ENCODE measurements at places on chromosomes 3 and 15.

- DNase-seq = no peak
Observed at GRCh38 chr3:114508208-114508607, 214.4 kb downstream of the TIGIT start.

- no peak for DNase-seq
Observed at GRCh38 chr3:51876186-51876585, 785 bp upstream of the IQCF5 start.

- no peak for DNase-seq
Observed at GRCh38 chr3:31114929-31115283, 220.4 kb upstream of the GADL1 start.

- DNase-seq = peak; percentile 39
Observed at GRCh38 chr15:67433495-67434099, 87.3 kb upstream of the C15orf61 start.

GRCh38 chr3:173221010-173221409 is 80.0 kb upstream of the SPATA16 start:
- no peak for DNase-seq

- DNase-seq = no peak
Observed at GRCh38 chr15:48001393-48002039, 119.3 kb upstream of the SLC24A5 start.
